ENCODE measurements at places on chromosomes 5 and 9.
A peak's percentile ranks its signal among the peaks of the same experiment; 100 is the strongest.

DNA sequence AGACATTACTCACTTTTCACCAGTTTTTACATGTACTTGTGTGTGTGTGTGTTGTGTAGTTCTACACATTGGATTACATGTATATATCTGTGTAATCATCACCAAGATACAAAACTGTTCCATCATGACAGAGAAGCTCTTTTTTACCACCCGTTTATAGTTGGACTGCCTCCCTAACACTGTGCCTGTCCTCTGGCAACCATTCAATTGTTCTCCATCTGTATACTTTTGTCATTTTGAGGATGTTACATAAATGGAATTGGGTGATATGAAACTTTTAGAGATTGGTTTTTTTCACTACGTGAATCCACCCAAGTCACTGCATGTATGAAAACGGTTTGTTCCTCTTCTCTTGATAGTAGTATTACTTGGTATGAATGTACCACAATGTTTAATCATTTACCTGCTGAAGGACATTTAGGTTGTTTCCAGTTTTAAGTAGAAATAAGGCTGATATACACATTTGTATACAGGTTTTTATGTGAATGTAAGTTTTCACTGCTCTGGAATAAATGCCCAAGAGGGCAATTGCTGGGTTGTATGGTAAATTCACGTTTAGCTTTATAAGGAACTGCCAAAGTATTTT lies 126.2 kb downstream of the MAPKAP1 start:
- DNase-seq: no peak

GRCh38 chr5:434443-435146 lies 8.4 kb upstream of the EXOC3 start:
- no peak for DNase-seq

- DNase-seq: no peak
Observed at GRCh38 chr5:91727463-91727862, 344.3 kb upstream of the ARRDC3 start.

GRCh38 chr5:99449786-99450185 lies 521.0 kb upstream of the CHD1 start:
- no peak for DNase-seq

GRCh38 chr9:74946686-74947085 lies 6.0 kb downstream of the C9orf40 start:
- no peak for DNase-seq

- DNase-seq: no peak
Observed at GRCh38 chr5:164433106-164433870, 927.9 kb downstream of the MAT2B start.

GRCh38 chr5:78972654-78973428 lies 12.3 kb downstream of the ARSB start:
- no peak for DNase-seq

GRCh38 chr5:3310541-3311261 lies 284.9 kb upstream of the IRX1 start:
- no peak for DNase-seq

DNA sequence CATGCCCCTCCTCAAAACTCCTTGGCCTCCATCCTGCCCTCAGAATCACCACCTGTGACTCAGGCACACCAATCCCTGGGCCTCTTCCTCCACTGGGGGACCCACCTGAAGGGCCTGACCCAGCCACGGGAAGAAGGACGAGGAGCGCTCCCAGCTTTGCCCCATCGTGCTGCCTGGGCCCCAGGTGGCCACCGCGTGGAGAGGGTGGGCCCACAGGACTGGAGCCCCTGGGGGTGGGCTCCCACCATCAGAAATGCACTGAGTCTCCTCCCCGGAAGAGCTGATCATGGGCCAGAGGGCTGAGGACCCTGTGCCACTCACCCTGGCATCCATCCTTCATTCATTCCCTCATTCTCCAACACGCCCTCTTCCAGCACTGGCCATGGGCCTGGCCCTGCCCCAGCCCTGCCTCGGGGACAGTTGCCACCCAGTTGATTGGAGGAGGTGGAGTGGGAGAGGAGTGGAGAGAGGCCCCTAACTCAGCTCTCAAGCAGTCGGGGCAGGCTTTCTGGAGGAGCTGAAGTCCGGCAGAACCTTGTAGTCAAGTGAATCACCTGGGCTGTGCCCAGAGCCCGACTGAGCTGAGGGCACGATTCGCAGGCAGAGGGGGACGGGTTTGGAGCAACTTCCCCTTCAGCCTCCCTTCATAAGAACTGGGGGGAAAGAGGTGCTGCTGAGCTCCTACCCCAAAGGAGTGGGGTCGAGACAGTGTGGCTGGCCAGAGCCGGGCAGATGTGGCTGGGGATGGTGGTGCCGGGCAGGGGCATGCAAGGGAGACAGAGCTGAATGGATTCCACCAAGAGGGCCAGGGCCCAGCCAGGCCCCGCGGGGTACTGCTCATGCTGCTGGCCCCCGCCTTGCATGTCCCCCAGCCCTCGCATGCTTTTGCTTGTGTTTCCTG lies 29.6 kb downstream of the DNM1 start:
- no peak for DNase-seq

DNA sequence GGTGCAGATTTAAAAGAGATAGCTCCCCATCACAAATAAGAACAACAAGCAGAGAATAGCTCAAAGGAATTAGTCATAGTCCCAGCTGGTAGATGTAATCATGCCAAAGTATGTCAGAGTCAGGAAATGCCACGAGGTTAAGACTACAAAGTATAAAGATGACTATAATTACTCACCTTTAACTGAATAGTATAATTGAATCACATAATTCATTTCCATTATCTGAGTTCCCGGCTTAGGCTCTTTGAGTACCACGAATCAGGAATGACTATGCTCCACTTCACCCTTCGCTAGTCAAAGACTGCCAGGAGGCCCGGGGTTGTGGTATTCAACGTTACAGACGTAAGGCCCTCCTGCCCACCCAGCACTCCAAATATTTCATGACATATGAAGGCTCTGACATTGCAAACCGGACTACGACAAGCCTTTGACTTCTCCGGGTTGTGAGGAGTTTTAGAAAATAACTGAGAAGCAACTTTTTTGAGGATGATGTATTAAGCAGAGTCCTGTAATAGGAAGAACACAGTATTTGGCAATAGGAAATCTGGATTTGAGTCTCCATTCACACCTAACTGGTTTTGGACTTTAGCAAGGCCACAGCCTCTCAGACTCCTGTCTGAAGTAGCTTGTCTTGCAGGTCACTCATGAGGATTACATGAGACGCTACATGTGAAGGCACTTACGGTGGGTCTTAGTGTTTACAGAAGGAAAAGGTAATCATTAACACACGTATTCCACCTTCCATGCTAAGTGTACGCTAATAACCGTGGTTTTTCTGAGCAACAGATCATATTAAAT lies 64.6 kb downstream of the ENC1 start:
- DNase-seq: no peak

GRCh38 chr9:33125461-33125860 lies 41.7 kb downstream of the B4GALT1 start:
- no peak for DNase-seq

DNA sequence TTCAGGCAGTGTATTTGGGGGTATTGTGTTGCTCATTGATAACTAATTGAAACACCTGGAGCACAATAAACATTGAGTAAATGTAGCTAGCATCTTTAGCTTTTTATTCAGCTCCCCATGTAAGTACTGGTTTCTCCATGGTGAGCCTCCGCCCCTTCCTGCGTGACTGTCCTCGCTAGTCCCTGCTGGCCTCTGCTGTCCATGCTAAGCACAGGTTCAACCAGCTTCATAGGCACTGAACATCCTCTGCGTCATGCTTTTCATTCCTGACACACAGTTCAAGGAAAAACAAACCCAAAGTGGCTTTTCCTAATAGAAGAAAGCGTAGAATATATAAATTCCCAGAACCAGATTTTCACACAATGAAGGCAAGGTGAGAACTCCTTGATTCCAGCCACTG lies 27.3 kb upstream of the DAP start:
- DNase-seq: no peak

DNA sequence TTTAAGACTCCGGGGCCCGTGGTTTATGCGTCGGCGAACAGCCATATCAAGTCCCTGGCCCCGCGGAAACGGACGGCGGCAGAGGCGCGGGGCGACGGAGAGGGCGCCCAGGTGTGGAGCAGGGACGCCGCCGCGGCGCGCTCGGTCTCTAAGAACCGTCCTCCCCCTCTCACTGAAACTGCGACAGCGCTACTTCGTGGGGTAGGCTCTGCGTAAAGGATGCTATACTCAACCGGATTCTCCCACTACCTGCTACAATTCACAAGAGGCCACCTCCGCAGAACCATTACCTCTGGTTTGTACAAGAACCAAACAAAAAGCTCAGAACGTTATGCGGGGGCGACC lies 404 bp downstream of the MRNIP start:
- peak; percentile 16 for DNase-seq

GRCh38 chr9:93203026-93203717 lies 19.2 kb downstream of the WNK2 start:
- no peak for DNase-seq

- no peak for DNase-seq
Observed at GRCh38 chr5:101977729-101978345, 318.2 kb downstream of the SLCO4C1 start.

GRCh38 chr5:157729858-157730257 lies 1.4 kb upstream of the THG1L start:
- no peak for DNase-seq

GRCh38 chr5:111234125-111234524 lies 9.9 kb downstream of the CAMK4 start:
- DNase-seq: no peak

GRCh38 chr9:86516564-86516963 lies 162.4 kb upstream of the TUT7 start:
- DNase-seq: no peak

DNA sequence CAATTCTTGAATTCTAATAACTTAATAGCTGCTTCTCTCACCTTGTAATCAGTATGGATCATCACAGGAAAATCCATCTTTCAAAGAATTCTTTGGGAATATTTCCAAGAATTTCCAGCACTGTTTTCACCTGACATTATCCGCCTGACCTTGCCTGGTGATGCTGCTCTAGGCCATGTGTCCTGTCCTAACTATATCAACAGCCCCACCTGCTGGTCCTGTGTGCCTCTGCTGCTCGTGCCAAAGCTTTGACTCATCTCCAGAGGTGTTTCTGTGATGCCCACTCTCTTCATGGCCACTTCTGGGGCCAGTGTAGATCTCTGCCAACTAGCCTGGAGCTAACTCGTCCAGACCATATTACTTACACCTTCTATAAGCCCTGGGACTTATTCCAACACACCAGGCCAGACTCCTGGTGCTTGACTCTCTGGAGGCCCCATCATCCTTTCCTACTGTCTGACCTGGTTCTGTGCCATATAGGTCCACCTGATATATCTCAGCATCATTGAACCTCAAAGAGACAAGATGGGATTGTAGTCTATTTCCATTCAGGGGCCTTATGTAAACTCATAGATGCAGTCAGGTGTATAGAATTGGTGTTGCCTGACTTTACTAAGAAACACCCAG lies 67.5 kb upstream of the CKMT2 start:
- peak; percentile 41 for DNase-seq

- peak; percentile 20 for DNase-seq
Observed at GRCh38 chr5:150904479-150905311, at the start of gene ZNF300. ZNF300 (minus strand) TSS chr5:150904980; CDS start chr5:150903155, 1,825 bp downstream.

GRCh38 chr9:130234340-130235260 lies 31.0 kb upstream of the HMCN2 start:
- no peak for DNase-seq

- no peak for DNase-seq
Observed at GRCh38 chr9:29422438-29422837, 1849.2 kb upstream of the C9orf72 start.

DNA sequence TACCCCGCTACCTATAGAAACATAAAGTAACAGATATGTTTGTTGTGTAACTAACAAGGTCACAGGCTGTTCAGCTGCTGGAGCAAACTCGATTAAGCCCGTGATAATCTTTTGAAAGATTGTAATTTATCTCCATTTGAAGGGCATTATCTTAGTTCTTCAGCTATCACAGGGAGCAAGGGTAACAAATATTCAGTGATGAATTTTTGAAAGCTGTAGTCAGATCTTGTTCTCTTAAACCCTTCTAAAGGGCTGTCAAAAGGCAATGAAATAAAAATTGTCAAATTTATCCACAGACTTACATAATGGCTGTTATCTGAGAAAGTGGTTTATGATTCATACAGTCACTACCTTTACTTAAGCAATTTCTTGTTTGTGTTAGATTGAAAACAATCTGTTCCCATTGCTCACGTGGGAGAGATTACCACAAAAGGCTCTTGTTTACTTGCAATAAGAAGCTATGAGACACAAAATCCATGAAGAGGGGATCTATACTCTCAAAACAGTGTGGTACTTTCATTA lies 78.3 kb upstream of the ZNF608 start:
- DNase-seq: no peak

- no peak for DNase-seq
Observed at GRCh38 chr9:93815135-93815534, 140.0 kb downstream of the BARX1 start.

DNA sequence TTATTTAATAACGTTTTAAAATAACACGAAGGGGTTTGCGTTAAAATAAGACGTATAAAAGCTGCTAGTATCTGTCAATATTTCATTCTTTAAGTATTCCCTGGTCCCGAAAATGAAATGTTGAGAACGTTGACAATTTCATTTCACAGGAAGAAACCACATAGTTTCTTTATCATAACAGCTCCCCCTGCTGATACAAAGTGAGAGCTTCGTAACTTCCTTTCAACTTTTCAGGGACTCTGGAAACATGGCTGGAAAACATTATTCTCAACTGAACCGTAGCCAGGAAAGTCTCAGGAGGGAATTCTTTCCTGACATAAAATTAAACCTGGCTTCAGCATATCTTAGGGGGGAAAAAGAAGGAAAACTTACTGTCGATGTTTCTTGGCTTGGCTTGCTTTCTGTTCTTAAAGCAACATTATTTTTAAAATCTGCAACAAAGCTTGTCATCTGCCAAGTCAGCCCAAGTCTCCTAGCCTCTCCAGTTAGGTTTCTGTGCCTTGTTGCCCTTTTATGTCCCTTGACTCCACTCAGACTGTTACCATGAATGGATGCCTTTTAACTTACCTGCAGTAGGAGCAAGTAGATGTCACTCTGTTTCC lies 122.9 kb upstream of the DAB2 start:
- DNase-seq: no peak

- DNase-seq: no peak
Observed at GRCh38 chr9:11352612-11353011, 739.8 kb upstream of the PTPRD start.

DNA sequence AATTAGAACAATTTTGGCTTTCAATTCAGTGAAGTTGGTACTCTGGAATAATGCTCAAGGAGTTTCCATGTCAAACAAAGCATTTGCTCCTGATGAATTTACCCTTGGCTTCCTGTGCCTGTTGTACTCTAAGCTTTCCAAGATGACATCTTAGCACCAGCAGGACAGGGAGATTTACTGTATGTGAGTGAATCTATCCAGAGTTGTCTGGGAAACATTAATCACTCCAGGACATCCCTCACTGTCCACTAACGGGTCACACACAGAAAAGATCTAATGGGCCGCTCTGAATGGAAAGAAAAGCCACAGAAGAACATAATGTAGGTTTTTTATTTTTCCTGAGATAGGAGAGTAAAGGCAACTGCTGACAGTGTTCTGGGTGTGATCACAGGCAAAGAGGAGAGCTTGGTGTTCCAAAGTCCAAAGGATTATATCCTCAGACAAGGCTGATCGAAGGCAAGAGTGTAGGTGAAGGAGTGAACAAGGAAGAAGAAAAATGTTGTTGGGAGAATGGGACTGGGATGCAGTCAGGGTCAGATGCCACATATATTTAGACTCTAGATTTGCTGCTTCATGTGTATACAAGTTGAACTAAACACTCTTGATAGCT lies 167.7 kb upstream of the RPS23 start:
- DNase-seq: no peak

All from stimulated activated CD8-positive, alpha-beta memory T cell treated with anti-CD3 and anti-CD28 coated beads, Interleukin-2, amount 100 ng/mL, for 48 hours (primary cell).